SHP77 treated with DMSO at 0.1 percent for 48 hours (cell line): ENCODE measurements at places on chromosomes 16 and 17.

GRCh38 chr17:80116276-80116920 lies 15.0 kb downstream of the GAA start:
- DNase-seq = no peak

DNA sequence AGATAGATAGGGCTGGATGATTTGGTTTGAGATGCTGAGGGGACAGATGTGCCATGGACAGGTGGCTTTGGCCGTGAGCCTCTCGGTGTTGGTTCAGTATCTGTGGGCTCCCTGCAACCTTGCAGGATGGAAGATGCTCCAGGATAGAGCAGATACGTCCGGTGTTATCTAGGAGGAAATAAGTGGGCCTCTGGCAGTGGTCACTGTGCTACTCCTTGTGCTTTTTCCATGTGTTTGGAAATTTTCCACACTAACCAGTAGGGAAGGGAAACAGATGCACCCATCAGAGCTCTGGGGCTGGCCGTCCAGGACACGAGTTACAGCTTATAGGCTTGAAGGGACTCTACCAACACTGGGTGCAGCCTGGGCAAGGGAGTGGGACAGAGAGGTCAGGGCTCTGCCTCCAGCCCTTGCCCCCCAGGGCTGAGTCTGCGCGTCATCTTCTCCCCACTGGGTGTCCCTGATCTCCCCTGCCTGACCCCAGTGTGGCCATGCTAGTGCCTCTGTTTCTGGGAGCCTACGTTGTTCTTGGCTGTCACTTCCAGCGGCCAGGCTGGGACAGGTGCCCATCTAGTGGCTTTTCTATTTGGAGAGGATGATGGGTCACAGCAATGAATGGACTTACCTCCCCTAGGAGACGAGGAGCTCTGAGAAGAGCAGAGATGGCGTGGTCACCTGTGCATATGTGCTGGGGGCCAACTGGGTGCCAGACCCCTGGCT lies 166.9 kb downstream of the SEC14L1 start:
- DNase-seq = no peak

GRCh38 chr17:10119203-10120108 lies 79.0 kb downstream of the GAS7 start:
- DNase-seq = no peak

- DNase-seq = no peak
These were observed 7.6 kb upstream of the MAP2K6 start for GRCh38 chr17:69406941-69407340.

DNA sequence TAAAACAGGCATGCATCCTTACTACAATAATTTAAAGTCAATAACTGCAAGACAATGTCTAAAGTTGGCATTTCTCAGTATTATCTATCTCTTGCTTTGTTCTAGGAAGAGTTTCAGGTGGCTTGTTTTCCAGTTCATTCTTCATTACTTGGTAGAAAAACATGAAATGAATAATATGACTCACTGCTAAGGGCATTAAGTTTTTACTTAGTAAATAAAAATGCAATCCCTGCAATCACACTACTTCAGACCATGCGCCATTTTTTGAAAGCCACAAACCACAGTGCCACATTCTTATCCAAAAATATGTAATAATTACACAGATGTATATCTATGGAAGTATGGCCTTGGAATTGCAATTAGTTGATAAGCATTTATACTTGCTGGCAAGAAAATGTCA lies 55.4 kb downstream of the CREBBP start:
- DNase-seq = no peak

DNA sequence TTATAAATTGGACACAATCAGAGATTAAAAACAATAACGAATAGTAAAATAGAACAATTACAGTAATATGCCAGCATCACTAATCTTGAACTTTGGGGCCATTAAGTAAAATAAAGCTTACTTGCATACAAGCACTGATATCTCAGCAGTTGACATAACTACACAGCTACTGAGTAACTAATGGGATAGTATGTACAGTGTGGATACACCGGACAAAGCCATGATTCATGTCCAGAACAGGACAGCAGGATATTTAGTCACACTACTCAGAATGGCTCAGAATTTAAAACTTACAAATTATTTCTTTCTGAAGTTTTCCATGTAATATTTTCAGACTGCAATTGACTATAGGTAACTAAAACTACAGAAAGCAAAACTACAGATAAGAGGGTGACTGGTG lies 427.5 kb downstream of the CDH13 start:
- no peak for DNase-seq

DNA sequence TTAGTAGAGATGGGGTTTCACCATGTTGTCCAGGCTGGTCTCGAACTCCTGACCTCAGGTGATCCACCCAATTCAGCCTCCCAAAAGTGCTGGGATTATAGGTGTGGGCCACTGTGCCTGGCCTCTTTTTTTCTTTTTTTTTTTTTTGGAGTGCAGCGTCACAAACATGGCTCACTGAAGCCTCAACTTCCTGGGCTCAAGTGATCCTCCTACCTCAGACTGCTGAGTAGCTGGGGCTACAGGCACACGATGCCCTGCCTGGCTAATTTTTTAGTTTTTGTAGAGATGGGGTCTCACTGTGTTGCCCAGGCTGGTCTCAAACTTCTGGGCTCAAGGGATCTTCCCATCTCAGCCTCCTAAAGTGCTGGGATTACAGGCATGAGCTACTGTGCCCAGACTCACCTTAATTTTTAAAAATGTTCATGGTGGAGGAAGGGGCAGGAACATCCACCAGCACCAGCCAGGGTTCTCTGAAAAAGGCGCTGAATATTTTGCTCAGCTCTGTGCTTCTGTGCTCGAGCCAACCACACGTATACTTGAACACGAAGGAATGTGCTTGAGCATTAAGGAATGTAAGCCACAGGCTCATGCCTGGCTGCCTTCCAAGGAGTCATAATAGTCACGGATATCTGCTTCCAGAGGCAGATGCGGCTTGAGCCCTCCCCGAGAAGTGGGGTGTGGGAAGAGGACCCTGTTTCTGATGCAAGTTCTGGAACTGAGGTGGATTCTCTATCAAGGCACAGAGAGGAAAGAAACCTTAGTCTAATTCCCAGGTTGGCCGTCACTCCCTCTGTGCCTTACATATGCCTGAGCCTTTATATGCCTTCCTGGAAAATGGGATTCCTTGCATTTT lies 65.5 kb upstream of the CREBBP start:
- DNase-seq = no peak

GRCh38 chr17:57523926-57524632 lies 221.0 kb downstream of the CCDC182 start:
- DNase-seq = peak; percentile 81

- DNase-seq = no peak
These were observed 41.6 kb upstream of the GCSH start for GRCh38 chr16:81137754-81138153.

DNA sequence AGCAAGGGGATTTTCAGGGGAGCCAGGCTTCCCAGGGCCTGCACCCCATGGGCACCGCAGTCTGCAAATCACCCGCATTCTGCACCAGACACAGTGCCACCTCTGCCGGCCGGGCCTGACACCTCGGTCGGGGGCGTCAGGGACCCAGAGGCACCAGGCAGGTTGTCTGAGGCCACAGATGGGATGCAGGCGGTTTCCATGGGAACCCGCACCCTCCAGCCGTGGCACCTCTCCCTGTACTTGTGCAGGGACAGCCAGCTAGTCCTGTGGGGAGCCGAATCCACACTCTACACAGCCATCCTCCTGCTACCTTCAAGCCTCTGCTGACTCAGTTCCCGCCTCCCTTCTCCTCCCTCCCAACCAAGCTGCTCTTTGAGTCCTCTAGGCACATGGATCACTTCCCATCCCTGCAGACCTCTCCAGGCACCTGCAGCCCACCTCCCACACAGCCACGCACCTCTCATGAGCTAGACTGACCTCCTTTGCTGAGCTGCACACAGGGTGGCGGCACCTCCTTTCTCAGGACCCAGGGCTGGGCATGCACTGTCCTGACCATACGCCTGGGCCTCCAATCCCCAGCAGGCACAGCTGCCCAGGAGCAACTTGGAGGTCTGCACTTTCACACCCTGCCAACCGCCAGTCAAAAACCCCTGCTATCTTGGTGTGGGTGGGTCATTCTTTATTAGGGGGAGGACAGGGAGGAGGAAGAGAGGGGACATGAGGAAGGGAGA lies 119.5 kb downstream of the C16orf78 start:
- DNase-seq = no peak
